ENCODE measurements at places on chromosomes 2 and 18. TPM values are rescaled to one million over a fixed set of nuclear protein-coding genes. Genes with fewer than 3 reads are reported as not detected.
A peak's percentile ranks its signal among the peaks of the same experiment; 100 is the strongest.

GRCh38 chr2:63614983-63615945 lies 26.5 kb downstream of the MDH1 start:
- H3K36me3 ChIP-seq: peaks cover 18% of the 10 kb centered on the region
- peak; percentile 57 for DNase-seq
- no peaks in the 10 kb centered on the region for H3K27me3 ChIP-seq
- peak overlapping the region; percentile 95 for H3K27ac ChIP-seq

GRCh38 chr2:236977852-236978398 lies 107.8 kb upstream of the COPS8 start:
- no peaks in the 10 kb centered on the region for H3K27me3 ChIP-seq
- no peak overlapping the region for H3K4me3 ChIP-seq
- DNase-seq: no peak
- H3K27ac ChIP-seq: no peak overlapping the region
- H3K36me3 ChIP-seq: no peaks in the 10 kb centered on the region

DNA sequence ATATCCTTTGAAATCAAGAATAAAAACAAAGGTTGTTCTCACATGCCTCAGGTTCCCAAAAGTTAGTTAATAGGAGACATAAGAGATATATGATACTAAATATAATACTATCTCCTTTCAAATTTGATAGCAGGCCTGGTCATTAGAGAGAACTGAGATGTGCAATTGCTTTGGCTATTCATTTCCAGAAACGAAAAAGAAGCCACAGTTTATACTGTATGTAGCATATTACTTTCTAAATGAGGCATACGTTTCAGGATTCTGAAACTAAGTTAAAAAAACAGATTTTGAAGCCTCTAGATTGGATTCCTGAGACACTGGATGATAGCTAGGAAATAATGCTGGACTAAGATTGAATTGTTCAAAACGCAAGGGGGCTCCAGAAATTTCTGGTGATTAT lies 7.1 kb downstream of the PPP1R1C start:
- no peak for DNase-seq
- no peaks in the 10 kb centered on the region for H3K27me3 ChIP-seq
- H3K36me3 ChIP-seq: no peaks in the 10 kb centered on the region

The CCL20 gene
- polyA plus RNA-seq: not detected

The NCK2 gene
- polyA plus RNA-seq: 30.3 TPM

The ASB18 gene
- polyA plus RNA-seq: not detected

DNA sequence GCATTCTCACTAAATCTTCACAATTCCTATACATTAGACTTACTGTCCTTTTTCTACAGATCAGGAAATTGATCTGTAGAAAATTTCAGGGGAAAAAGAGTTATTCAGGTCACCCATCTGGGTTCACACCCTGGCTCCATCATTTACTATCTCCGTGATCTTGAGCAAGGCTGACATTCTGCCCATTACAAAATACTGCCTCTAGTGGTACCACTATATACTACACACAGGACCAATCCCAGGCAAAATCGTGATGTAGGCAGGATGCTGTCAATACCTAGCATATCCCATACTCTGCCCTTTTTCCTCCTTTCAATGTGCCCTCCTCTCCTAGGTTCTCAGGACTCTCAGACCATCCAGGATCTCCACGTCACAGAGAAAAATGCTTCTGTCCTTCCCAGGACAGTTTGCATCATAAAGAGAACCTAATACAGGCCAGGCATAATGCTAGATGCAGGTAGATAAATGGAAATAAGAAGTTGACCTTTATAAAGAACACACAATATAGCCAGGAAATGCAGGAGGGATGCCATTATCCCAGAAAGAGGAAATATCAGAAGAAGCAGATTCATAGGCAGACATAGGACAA lies 101.9 kb downstream of the CDH20 start:
- no peak overlapping the region for H3K4me3 ChIP-seq
- no peak overlapping the region for H3K27ac ChIP-seq
- no peaks in the 10 kb centered on the region for H3K27me3 ChIP-seq

The GAL3ST2 gene
- 0.14 TPM for polyA plus RNA-seq

GRCh38 chr18:7757175-7757574 lies 190.1 kb downstream of the PTPRM start:
- no peak for DNase-seq
- no peaks in the 10 kb centered on the region for H3K27me3 ChIP-seq
- no peak overlapping the region for H3K27ac ChIP-seq
- peaks cover 3% of the 10 kb centered on the region for H3K4me1 ChIP-seq

GRCh38 chr18:67517444-67517765 lies 885 bp upstream of the DSEL start:
- H3K27me3 ChIP-seq: no peaks in the 10 kb centered on the region
- no peak for DNase-seq
- H3K36me3 ChIP-seq: no peaks in the 10 kb centered on the region
- H3K27ac ChIP-seq: no peak overlapping the region

DNA sequence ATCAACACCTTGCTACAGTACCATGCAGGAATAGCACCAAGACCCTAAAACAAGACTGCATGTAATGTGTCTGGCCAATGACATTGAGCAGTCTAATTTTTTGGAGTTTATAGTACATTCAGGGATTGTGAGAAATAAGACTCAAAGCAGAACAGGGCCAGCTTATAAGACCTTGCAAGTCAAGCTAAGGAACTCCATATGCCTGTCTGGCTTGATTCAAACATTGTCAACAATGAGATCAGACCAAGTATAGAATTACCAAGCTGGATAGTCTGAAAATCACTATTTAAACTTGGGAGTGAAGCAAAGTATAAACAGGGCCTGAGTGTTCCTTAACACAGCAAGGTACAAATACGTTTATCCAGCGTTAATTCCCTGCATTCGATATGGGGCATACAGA lies 370.9 kb downstream of the CNTNAP5 start:
- no peaks in the 10 kb centered on the region for H3K36me3 ChIP-seq
- H3K4me1 ChIP-seq: no peaks in the 10 kb centered on the region
- peaks cover 1% of the 10 kb centered on the region for H3K27me3 ChIP-seq

DNA sequence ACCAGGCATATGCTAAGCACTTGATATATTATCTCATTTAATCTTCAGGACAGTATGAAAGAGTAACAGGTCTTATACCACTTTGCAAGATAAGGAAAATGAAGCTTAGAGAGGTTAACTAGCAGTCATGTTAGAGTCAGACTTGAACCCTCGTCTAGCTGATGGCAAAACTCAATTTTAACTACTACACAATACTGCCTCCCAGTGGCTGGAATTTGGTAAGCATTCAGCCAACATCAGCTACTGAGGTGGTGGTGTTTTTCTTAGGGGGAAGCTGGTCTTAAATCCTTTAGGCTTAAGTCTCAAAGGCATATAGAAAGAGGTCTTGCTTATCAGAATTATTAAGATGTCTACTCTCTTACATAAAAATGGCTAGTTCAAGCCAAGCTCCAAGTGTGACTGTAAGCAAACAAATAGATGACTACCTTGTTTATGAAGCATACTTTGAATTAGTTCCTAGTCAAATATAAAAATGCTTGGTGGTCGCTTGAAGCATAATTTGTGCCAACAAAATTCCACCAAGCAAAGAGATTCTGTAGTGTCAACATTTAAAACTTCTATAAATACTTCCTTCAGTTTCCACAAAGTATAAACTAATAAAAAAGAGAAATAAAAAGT lies 325.4 kb upstream of the FIGN start:
- no peak overlapping the region for H3K4me3 ChIP-seq
- no peaks in the 10 kb centered on the region for H3K4me1 ChIP-seq
- H3K36me3 ChIP-seq: no peaks in the 10 kb centered on the region
- DNase-seq: peak; percentile 43

The ZNF396 gene
- polyA plus RNA-seq: 0.44 TPM

The TMEFF2 gene
- 0.91 TPM for polyA plus RNA-seq

- no peak overlapping the region for H3K4me3 ChIP-seq
- H3K27ac ChIP-seq: no peak overlapping the region
- H3K27me3 ChIP-seq: no peaks in the 10 kb centered on the region
- H3K4me1 ChIP-seq: no peaks in the 10 kb centered on the region
- no peaks in the 10 kb centered on the region for H3K36me3 ChIP-seq
Measured at GRCh38 chr2:44291281-44292248, 16.3 kb downstream of the SLC3A1 start.

- H3K4me1 ChIP-seq: peaks cover 8% of the 10 kb centered on the region
- no peak overlapping the region for H3K4me3 ChIP-seq
- no peak for DNase-seq
- H3K27me3 ChIP-seq: no peaks in the 10 kb centered on the region
- H3K36me3 ChIP-seq: no peaks in the 10 kb centered on the region
Measured at GRCh38 chr2:165407466-165407865, 62.0 kb upstream of the CSRNP3 start.

DNA sequence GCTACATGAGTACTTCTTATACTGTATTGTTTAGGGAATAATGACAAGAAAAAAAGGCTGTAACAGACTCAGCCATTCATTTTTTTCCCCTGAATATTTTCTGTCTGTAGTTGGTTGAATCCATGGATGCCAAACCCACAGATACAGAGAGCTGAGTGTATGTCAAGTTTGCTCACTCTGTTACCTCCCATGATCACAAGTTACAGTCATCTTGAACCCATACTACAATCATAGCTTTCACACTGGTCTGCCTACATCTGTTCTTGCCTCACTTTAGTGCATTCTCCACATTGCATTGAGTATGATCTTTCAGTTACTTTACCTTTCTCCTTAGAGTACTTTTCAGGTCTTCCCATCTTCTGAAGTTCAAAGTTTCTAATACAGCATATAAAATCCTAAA lies 94.0 kb downstream of the BIRC6 start:
- H3K4me1 ChIP-seq: no peaks in the 10 kb centered on the region
- H3K27me3 ChIP-seq: no peaks in the 10 kb centered on the region
- H3K27ac ChIP-seq: no peak overlapping the region
- H3K36me3 ChIP-seq: peaks cover 19% of the 10 kb centered on the region
- no peak for DNase-seq

GRCh38 chr2:233945146-233945545 lies 28.0 kb downstream of the TRPM8 start:
- H3K27ac ChIP-seq: no peak overlapping the region
- no peak overlapping the region for H3K4me3 ChIP-seq
- H3K36me3 ChIP-seq: no peaks in the 10 kb centered on the region

GRCh38 chr2:68466778-68467076 lies 367 bp downstream of the FBXO48 start:
- peak overlapping the region; percentile 92 for H3K4me3 ChIP-seq
- no peak for DNase-seq
- H3K4me1 ChIP-seq: no peaks in the 10 kb centered on the region
- H3K27ac ChIP-seq: no peak overlapping the region
- H3K27me3 ChIP-seq: no peaks in the 10 kb centered on the region
- H3K36me3 ChIP-seq: no peaks in the 10 kb centered on the region

The VIL1 gene
- polyA plus RNA-seq: 8.1 TPM

DNA sequence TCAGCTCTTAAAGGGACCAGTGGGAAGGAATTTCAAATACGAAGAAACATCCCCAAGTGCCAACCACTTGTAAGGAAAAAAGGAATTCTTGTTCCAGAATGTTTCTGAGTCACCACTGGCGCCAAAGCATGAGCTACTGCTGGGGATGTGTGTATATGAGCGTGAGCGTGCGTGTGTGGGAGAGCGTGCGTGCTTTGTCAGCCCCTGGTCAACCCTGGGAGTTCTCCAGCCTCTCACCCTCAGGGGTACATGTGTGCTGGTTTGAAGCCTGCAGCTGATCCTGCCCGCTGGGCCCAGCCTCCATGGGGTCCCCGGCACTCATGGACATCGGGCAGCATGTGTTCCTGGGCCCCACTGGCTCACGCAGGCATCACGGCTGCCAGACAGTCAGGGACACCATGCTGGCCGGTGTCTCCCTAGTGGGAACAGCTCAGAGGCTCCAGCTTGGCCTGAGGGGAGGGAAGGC lies 17.1 kb downstream of the HS6ST1 start:
- no peaks in the 10 kb centered on the region for H3K36me3 ChIP-seq
- H3K4me1 ChIP-seq: peaks cover 41% of the 10 kb centered on the region
- no peak overlapping the region for H3K4me3 ChIP-seq
- no peak for DNase-seq
- no peaks in the 10 kb centered on the region for H3K27me3 ChIP-seq

DNA sequence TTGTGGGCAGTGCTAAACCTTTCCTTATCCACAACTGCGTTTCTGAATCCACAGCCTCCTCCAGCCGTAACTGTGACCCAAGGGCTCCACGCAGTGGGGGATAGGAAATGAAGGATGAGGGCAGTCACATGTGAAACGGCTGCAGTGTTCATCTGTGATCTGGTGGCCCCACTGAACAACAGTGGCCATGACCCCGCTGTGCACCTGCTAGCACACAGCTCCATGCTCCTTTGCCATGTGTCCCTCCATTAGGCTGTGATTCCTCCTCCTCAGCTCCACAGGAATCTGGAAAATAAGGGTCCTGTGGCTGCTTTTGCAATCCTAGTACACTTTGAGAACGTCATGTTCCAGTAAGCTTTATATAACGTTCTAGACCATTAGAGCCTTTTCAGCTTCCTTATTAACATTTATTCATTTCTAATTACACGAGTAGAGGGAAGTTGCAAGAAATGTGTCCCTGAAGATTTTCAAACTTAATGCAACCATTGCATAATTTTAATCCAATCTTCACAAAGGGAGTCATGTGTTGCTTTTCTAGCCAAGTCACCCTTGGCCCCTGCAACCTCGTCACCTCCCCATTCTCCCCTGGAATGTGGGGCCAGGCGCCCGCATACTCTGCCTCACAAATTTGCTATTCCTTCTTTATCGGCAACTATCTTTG lies 7.1 kb upstream of the NAPG start:
- DNase-seq: no peak
- H3K27ac ChIP-seq: no peak overlapping the region
- H3K4me3 ChIP-seq: no peak overlapping the region
- no peaks in the 10 kb centered on the region for H3K27me3 ChIP-seq
- no peaks in the 10 kb centered on the region for H3K4me1 ChIP-seq

The SIX2 gene
- 0.47 TPM for polyA plus RNA-seq

The CAVIN2 gene
- 0.03 TPM for polyA plus RNA-seq

The ST8SIA3 gene
- polyA plus RNA-seq: 0.77 TPM

GRCh38 chr18:9913151-9913525 lies 678 bp upstream of the VAPA start:
- H3K27ac ChIP-seq: no peak overlapping the region
- H3K4me1 ChIP-seq: peaks cover 7% of the 10 kb centered on the region
- no peaks in the 10 kb centered on the region for H3K36me3 ChIP-seq

The IL1R2 gene
- polyA plus RNA-seq: 0.06 TPM

The HSPE1 gene
- polyA plus RNA-seq: 105 TPM

DNA sequence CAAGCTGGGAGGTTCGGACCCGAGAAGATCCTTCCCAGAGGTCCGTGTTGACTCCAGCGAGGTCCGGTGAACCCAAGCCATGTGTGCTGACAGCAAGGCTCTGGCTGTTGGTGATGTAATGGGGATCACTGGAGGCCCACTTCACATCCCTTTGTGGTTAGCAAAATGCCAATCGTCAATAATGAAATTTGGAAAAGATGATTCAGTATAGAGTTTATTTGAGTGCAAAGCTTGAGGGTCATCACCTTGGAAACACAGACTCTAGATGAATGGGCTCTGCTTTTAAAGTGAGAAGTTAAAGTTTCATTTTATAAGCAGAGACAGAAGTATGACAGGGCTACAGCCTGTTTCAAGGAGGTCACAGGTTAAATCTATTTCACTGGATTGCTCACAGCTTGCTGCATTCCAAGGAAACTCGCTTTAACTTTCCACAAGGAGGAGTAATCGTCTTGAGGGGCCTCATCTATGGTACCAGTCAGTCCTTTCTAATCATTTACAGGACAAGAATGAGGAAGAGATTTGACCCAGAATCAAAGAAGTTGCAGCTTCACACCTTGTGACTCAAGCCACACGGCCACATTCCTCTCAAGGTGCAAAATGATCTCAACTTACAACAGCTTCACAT lies 140.5 kb downstream of the TPO start:
- DNase-seq: no peak
- no peak overlapping the region for H3K27ac ChIP-seq
- H3K4me1 ChIP-seq: no peaks in the 10 kb centered on the region
- no peak overlapping the region for H3K4me3 ChIP-seq

GRCh38 chr2:33633315-33633714 lies 34.2 kb upstream of the FAM98A start:
- H3K27ac ChIP-seq: no peak overlapping the region
- H3K4me1 ChIP-seq: 0 out of 2 replicates have a peak, but pooled peaks cover 2% of the 10 kb centered on the region
- no peak for DNase-seq
- H3K4me3 ChIP-seq: no peak overlapping the region
- H3K36me3 ChIP-seq: no peaks in the 10 kb centered on the region
- H3K27me3 ChIP-seq: no peaks in the 10 kb centered on the region

Data from H1 (cell line).